ENCODE measurements at places on chromosomes 7 and 10.
A peak's percentile ranks its signal among the peaks of the same experiment; 100 is the strongest.

DNA sequence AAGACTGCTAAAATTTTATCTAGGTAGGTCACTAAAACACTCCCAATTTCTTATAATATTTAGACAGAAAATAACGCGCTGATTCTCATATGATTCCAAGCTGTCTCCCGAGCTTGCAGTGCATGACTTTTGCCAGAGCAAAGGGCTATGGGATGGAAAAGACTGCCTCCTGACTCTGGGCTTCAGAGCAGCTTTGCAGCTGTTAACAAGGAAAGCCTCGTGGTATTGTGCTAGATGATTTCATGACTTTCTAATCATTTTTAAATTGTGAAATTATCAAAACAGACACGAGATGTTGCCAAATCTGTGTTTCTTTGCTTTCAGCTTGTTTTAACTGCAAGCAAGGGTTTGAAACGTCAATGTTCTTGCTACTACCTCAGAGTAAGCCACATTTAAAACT is 238.3 kb downstream of the AGMO start:
- no peaks in the 10 kb centered on the region for H3K27me3 ChIP-seq
- H3K36me3 ChIP-seq = no peaks in the 10 kb centered on the region
- DNase-seq = no peak
- no peak overlapping the region for H3K27ac ChIP-seq
- H3K4me3 ChIP-seq = no peak overlapping the region

DNA sequence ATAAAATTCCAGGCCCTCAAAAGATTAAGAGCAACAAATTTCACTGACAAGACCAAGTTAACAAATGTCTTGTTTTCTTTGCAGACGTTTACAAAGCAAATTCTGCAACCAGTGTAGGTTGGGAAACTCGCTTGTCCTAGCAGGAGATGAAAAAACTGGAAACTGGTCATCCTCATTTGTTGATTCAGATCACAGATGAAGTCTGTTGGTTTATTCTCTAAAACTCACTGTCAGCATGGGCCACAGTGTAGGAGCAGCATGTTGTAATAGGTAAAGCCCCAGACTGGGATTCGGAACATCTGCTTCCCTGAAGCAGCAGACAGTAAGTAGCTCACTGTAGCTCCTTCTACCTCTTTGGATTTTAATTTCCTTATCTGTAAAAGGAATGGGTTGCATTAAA is 31.5 kb downstream of the PANK1 start:
- H3K4me3 ChIP-seq = no peak overlapping the region
- peaks cover 4% of the 10 kb centered on the region for H3K4me1 ChIP-seq
- H3K27ac ChIP-seq = no peak overlapping the region
- H3K27me3 ChIP-seq = no peaks in the 10 kb centered on the region
- no peak for DNase-seq
- no peaks in the 10 kb centered on the region for H3K36me3 ChIP-seq

GRCh38 chr10:29811751-29812427 is 177.1 kb upstream of the SVIL start:
- no peaks in the 10 kb centered on the region for H3K27me3 ChIP-seq
- H3K4me3 ChIP-seq = no peak overlapping the region
- peak; percentile 54 for DNase-seq
- H3K36me3 ChIP-seq = no peaks in the 10 kb centered on the region

DNA sequence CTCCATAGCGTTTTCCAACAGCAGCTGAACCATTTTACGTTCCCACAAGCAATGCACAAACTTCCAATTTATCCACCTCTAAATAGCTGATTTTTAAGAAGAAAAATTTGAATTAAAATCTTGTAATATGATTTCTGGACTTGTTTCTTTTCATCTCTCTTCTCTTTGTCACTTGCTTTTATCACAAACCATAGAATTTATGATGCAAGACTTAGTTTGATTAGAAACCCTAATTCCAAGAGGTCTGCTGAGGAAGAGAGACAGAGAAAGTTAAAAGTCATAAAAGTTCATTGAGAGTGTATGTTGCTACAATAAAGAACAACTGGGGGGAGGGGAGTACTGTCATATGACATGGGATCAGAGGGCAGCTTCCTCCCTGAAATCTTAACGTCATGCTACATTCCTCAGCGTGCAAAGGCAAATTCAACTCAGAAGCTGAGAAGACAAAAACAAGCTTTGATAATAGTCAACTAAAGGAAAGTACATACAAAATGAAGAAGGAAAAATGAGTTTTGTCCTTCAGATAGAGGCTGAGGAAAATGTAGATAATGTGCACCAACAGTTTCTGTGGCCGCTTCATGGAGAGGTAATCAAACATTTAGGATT is 18.4 kb upstream of the CUBN start:
- H3K27me3 ChIP-seq = no peaks in the 10 kb centered on the region
- no peaks in the 10 kb centered on the region for H3K36me3 ChIP-seq
- H3K27ac ChIP-seq = no peak overlapping the region
- no peak overlapping the region for H3K4me3 ChIP-seq
- no peaks in the 10 kb centered on the region for H3K4me1 ChIP-seq

- no peak overlapping the region for H3K4me3 ChIP-seq
- no peak for DNase-seq
- no peak overlapping the region for H3K27ac ChIP-seq
- no peaks in the 10 kb centered on the region for H3K27me3 ChIP-seq
- H3K36me3 ChIP-seq = no peaks in the 10 kb centered on the region
Observed at GRCh38 chr7:47375121-47375938, 206.6 kb downstream of the TNS3 start.

- peak overlapping the region; percentile 100 for H3K27ac ChIP-seq
- no peaks in the 10 kb centered on the region for H3K27me3 ChIP-seq
- peak overlapping the region; percentile 69 for H3K4me3 ChIP-seq
- H3K4me1 ChIP-seq = peaks cover 22% of the 10 kb centered on the region
Observed at GRCh38 chr10:27153845-27154193, 365 bp downstream of the YME1L1 start.

DNA sequence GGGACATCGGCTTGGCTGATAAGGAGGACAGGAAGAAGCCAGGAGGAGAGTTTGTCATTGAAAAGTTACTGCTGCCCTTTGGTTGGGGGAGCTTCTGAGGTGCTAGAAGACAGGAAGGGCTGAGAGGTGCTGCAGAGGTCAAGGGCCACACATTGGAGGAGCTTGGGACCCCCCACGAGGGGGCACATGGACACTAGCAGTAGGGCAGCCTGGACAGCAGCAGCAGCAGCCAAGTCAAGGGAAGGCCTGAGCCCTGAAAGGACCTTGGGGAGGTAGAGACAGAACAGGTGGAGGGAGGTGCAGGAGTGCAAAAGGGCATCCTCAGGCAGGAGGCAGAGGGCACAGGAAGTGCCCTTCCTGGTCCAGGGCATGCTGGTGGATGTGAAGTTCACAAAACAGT is 439.7 kb upstream of the IGFBP3 start:
- peak; percentile 24 for DNase-seq
- no peak overlapping the region for H3K4me3 ChIP-seq
- H3K27ac ChIP-seq = no peak overlapping the region

GRCh38 chr7:157278167-157278790 is 58.5 kb upstream of the DNAJB6 start:
- H3K4me1 ChIP-seq = peaks cover 6% of the 10 kb centered on the region
- H3K27me3 ChIP-seq = no peaks in the 10 kb centered on the region
- H3K27ac ChIP-seq = no peak overlapping the region
- DNase-seq = no peak

GRCh38 chr7:47763063-47763974 is 181.4 kb upstream of the TNS3 start:
- no peak for DNase-seq
- no peak overlapping the region for H3K4me3 ChIP-seq
- no peaks in the 10 kb centered on the region for H3K27me3 ChIP-seq
- H3K36me3 ChIP-seq = no peaks in the 10 kb centered on the region
- no peak overlapping the region for H3K27ac ChIP-seq
- no peaks in the 10 kb centered on the region for H3K4me1 ChIP-seq

DNA sequence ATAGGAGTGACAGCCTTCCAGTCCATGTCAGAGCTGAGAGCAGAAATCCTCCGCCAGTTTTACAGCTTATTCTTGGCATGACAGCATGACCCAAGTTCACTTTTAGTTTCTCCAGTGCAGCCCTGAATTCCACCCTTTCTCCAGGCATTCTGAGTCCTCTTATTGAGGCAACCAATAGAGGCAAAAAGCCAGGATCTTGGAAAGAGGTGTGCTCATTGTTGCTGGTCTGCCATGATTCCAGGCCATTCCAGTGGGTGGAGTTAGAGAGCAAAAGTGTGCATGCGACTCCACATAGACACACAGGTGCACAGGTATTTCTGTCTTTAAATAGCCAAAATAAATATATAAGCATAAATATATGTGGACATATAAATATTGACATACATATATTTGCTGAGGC is 224.7 kb upstream of the ADARB2 start:
- no peak overlapping the region for H3K27ac ChIP-seq
- no peak overlapping the region for H3K4me3 ChIP-seq
- H3K27me3 ChIP-seq = no peaks in the 10 kb centered on the region

- no peaks in the 10 kb centered on the region for H3K4me1 ChIP-seq
- no peak for DNase-seq
Observed at GRCh38 chr10:33566001-33566400, 231.5 kb upstream of the NRP1 start.

DNA sequence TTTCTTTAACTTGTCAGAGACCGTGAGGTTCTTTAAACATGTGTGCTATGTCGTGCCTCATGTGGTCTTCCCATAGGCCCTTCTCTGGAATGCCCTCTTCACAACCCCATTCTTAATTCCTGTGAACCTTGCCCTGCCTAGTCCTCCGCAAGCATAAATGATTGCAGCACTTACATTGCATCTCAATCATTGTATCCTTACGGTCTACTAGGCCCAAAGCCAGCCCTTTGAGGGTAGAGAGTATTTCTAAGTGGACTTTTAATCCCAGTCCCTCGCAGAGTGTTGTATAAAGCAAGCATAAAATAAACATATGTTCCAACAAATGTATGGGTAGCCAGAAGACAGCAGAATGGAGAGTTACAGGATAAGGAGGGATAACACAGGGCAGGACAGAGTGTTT is 92.1 kb upstream of the FAM133B start:
- H3K4me1 ChIP-seq = peaks cover 13% of the 10 kb centered on the region
- no peak overlapping the region for H3K4me3 ChIP-seq
- H3K27ac ChIP-seq = peak overlapping the region; percentile 56
- no peak for DNase-seq
- H3K36me3 ChIP-seq = no peaks in the 10 kb centered on the region

DNA sequence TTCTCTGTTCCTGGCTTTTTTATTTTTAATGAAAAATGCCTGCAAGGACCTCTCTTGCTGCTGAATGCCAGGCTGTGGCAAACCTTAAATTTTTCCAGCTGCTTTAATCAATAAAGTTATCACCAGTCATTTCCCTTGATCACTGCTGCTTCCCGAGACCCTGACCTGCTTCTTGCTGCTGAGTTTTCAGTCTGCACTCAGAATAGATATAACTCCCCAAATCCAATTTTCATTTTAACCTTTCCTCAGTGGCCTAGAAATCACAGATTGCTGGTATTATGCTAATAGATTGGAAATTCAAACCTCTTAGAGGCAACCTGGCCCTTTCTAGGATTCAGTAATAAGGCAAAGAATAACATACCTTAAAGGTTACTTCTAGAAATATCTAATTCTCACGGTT is 43.7 kb downstream of the LHPP start:
- no peak overlapping the region for H3K4me3 ChIP-seq
- no peaks in the 10 kb centered on the region for H3K4me1 ChIP-seq

DNA sequence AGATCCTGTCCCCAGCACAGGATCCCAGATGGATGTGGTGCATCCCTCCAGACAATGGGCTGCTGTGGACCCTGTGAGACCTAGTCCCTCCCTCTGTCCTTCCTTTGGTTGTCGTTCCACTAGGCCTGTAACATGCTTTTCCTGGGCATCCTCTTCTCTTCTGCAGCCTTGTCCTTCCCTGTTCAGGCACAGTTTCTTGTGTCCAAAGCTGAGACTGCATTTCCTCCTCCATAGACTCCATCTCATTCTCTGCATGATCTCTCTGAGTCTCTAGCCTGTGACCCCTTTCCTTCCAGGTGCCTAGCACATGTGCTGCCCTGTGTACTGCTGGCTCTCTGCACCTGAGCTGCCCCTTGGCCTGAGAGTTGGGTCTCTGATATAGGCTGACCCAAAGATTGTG is 293.5 kb upstream of the IGFBP3 start:
- no peaks in the 10 kb centered on the region for H3K36me3 ChIP-seq
- no peak overlapping the region for H3K4me3 ChIP-seq
- H3K27me3 ChIP-seq = no peaks in the 10 kb centered on the region
- no peak overlapping the region for H3K27ac ChIP-seq
- peaks cover 4% of the 10 kb centered on the region for H3K4me1 ChIP-seq
- DNase-seq = no peak

- H3K4me1 ChIP-seq = peaks cover 6% of the 10 kb centered on the region
- H3K4me3 ChIP-seq = no peak overlapping the region
- H3K36me3 ChIP-seq = no peaks in the 10 kb centered on the region
- no peaks in the 10 kb centered on the region for H3K27me3 ChIP-seq
- DNase-seq = no peak
- peak overlapping the region; percentile 33 for H3K27ac ChIP-seq
Observed at GRCh38 chr7:22577470-22578001, 77.5 kb upstream of the STEAP1B start.

- peaks cover 6% of the 10 kb centered on the region for H3K36me3 ChIP-seq
- H3K4me3 ChIP-seq = no peak overlapping the region
- DNase-seq = no peak
Observed at GRCh38 chr10:113880236-113880635, 25.8 kb downstream of the NHLRC2 start.

DNA sequence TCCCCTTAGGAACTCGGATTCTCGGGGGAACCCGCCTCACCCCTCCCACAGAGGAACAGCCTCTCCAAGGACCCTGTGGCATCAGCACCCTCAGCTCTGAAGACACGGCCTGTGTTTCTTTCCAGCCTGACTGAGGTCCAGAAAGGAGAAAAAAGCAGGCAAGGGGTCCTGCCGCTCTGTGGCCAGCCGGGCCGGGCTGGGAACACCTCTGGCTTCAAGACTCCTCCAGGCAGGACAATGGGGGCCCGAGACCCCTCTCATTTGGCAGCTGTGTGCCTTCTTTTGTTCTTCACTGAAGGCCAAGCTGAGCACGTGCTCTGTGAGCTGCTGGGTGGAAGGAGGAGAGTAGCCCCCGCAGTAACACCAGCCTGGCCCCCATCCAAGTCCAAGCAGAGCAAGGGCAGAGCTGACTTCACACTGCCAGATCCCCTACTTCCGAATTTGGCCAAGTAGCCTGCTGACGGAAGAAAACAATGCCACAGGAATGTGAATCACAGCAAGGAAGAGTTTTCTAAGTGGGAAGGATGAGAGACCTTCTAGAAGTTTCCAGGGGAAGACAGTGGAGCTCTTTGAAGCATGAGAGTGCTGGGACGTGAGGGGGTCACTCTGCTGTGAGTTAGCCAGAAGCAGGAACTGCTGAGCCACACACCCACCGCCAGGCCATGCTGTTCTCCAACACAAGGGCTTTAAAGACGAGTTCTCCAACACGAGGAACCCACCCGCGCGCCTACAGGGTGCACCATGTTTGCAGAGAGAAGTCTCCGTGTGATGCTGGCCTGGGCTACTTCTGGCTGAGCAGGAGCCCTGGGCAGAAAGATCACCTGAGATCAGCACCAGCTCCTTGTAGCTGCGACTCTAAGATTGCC is 3.1 kb downstream of the CNPY1 start:
- no peak overlapping the region for H3K4me3 ChIP-seq
- H3K27ac ChIP-seq = no peak overlapping the region
- no peaks in the 10 kb centered on the region for H3K36me3 ChIP-seq
- no peaks in the 10 kb centered on the region for H3K4me1 ChIP-seq
